ENCODE measurements at places on chromosomes 5 and 9.

GRCh38 chr5:146540414-146540813 is 24.4 kb upstream of the GPR151 start:
- DNase-seq: no peak

- DNase-seq: no peak
Observed at GRCh38 chr5:40396317-40396716, 283.4 kb upstream of the PTGER4 start.

DNA sequence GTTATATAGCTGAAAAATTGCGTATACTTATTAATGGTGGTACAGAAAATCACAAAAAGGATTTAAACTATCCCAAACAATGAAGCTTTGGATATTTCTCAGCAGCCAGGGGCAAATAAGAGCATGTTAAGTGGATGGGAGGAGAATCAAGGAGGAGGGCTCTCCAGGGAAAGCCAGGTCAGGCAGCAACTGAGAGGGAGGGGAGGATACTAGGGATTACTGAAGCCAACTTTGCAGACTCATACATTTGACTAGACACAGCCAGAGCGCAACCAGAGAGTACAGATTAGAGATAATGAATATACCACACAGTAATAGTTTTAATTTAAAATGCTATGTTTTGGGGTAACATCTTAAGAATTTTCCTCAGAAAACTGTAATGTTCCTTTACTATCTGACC is 360.2 kb downstream of the HCN1 start:
- no peak for DNase-seq

DNA sequence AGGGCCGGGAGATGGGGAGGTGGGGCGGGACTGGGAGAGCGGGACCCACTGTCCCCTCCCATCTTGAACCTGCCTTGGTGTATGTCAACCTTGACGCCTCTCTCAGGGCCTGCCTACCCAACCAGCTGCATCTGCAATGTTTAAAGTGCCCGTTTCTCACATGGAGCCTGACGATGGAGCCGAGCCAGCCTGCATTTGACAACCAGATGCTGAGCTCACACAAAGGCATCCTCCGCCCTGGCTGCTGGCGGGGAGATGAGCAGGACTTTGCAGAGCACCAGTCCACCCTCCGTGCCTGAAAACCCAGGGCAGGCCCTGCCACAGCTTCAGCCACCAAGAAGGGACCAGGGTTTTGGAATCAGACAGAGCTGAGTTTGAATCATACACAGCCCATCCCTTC is 141.1 kb upstream of the SMIM23 start:
- DNase-seq: no peak

- no peak for DNase-seq
Observed at GRCh38 chr5:28084069-28084468, 1045.7 kb upstream of the CDH9 start.

GRCh38 chr5:127652952-127653611 is 4.2 kb downstream of the CTXN3 start:
- DNase-seq: no peak

DNA sequence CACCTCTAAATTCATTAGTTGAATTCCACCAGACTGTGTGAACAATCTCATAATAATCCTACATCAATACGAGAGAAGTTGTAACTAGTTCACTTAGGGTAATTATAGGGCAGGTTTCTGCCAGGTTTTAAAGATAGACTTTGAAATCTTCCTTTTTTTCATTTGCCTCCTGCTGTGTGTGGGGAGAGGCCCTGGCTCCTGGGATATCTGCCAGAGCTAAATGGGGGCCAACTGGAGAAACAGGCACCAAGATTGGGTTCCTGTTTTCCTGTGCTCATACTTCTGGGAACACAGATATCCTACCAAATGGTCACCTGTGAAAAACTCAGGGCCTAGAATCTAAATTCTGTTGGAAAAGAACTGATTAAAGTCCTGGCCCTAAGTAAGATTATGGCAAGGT is 42.3 kb downstream of the SH3RF2 start:
- no peak for DNase-seq

DNA sequence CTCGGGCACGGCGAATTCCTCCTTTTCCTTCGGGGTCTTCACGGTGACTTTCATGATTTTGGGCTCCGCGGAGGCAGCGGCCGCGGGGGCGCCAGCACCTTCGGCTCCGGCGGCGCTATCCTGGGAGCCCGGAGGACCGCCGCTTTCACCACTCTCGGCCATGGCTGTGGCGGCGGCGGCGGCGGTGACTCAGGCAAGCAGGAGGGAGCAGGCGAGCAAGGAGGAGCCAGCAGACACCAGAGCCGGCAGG is 315 bp downstream of the UBQLN1 start:
- DNase-seq: no peak

- no peak for DNase-seq
Observed at GRCh38 chr9:113468716-113469448, 5.4 kb downstream of the RGS3 start.

DNA sequence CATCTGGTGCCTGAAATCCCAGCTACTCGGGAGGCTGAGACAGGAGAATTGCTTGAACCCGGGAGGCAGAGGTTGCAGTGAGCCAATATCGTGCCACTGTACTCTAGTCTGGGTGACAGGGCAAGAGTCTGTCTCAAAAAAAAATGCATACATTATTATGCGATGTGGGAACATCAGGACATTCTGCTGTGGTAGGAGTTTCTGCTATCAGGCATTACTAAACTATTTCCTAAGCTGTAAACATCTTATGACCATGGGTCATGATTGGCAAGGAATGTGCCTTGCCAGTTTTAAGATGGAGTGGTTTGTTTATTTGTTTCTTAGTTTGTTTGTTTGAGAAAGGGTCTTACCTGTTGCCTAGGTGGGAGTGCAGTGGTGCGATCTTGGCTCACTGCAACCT is 45.1 kb upstream of the FAM120A start:
- DNase-seq: no peak

DNA sequence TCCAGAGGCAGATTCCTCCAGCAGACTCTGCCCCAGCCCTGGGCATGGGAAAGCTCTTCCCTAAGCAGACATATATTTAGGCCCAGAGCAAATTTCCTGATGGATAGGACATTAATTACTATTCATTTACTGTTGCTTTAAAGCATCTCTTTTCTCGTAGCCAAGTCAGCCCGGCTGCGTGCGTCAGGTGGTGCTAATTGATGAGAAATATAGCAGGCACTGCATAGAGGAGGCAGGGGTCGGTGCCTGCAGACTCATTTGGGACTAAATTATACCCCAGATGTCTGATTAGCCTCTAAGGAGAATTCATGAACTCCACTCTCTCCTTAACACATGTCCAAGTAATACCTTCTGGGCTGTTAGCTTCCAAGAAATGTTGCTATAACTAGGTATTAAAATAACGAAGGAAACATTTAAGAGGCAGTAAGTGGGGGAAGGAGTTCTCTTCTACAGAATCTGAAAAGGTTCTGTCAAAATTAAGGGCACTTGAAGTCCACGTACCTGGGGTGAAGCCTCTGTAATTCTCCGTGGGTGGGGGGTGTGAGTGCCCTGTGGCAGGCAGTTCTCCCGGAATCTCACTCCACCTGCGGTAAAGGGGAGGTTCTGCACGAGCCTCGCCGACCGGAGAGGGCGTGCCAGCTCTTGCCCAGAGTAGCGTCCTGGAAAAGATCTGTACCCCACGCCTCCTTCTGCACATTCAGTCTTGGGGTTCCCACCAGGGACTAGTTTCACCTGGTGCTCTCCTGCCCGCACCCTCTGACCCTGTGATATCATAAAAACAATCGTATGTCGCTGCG is 115.9 kb upstream of the FCN2 start:
- no peak for DNase-seq

DNA sequence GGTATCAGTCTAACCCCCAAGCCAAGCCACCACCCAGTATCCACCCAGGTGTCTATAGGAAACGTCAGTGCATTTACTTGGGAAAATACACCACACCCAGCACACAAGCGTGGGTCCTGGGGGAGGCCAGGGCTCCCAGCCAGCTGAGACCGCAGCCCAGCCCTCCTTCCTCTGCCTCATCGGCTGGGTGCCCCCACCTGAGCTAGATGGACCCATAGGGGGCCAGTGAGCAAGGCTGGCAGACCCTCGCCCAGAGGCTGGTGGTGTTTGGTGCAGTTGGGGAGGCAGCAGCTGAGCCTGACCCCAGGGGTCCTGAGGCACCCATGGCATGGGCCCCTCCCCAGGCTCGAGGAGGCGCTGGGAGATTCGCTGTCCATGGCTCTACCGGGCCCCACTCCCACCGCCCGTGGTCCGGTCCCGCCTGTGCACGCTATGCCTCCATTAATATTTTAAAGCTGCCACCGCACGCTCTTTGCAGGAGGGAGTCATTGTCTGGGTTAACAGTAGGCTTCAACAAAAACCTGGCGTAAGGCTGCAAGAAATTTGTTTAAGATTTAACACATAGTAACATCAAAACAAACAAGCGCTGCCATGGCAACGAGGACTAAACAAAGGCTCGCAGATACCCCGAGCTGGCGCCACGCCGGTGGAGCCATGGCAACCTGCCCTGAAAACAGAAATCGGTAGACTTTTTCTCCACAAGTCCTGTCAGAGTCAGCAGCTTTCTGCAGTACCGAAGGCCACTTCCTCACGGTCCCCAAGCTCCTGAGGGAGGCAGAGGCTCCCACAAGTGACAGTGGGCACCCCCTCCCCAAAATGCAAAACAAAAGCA is 20.6 kb downstream of the TPPP start:
- DNase-seq: peak; percentile 97

GRCh38 chr9:4421847-4422246 is 68.4 kb upstream of the SLC1A1 start:
- no peak for DNase-seq

- no peak for DNase-seq
Observed at GRCh38 chr5:36242534-36243485, 1.1 kb upstream of the NADK2 start.

DNA sequence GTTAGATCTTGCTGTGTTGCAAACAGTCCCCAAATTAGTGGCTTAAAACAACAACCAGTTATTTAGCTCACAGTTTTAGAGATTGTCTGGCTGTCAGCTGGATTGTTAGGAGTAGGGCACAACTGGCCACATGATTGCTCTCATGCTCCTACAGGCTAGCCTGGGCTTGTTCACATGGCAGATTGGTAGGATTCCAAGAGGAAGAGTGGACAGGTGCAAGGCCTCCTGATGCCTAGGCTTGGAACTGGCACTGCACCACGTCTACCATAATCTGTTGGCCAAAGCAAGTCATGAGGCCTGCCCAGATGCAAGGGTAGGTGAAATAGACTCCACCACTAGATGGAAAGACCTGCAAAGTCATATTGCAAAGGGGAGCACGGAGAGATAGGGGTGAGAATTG is 76.4 kb downstream of the ACER2 start:
- no peak for DNase-seq

DNA sequence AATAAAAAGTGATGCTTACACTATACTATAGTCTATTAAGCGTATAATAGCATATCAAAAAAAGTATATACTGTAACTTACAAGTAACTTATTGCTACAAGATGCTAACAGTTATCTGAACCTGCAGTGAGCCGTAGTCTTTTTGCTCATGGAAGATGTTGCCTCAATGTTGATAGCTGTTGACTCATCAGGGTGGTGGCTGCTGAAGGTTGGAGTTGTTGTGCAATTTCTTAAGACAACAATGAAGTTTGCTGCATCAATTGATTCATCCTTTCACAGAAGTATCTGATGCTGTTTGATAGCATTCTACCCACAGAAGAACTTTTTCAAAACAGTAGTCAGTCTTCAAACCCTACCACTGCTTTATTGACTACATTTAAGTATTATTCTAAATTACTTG is 7.8 kb upstream of the C9orf40 start:
- no peak for DNase-seq

DNA sequence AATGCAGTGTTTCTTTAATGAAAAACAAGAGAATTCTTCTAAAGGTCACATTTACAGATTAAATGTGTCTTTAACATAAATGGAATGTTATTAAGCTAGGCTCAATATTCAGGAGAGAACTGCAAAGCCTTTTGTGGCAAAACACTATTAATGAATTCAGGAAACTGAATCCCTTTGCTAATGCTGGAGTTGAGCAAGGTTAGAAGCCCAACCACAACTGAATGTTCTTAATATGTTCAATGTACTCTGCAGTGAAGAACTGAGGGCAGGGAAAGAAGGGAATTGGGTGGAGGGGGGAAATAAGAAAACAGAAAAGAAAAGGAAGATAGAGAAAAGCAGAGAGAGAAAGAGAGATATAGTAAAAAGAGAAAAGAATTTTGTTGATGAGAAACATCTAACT is 276.7 kb upstream of the TMEM161B start:
- no peak for DNase-seq

DNA sequence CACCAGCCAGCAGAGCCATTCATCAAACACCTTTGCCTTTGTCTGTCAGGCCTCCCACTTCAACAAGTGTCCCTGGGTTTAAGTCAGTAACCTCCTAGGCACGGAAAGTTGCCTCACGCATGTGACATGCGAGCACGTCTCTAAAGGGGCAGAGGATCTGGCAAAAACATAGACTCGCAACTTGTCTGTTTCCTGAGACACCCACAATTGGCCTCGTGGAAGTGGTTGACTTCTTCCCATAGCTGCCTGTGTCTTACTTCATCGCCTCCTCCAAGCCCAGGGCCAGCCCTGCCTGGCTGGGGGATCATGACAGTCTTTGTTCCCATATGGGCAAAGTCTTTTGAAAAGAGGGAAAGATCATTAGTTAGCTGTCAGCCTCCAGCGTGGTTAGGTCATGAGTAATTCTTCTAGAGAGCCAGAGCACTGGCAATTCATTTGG is 35.5 kb upstream of the GLRX start:
- DNase-seq: no peak

GRCh38 chr9:133693116-133693515 is 45.0 kb downstream of the SARDH start:
- no peak for DNase-seq

DNA sequence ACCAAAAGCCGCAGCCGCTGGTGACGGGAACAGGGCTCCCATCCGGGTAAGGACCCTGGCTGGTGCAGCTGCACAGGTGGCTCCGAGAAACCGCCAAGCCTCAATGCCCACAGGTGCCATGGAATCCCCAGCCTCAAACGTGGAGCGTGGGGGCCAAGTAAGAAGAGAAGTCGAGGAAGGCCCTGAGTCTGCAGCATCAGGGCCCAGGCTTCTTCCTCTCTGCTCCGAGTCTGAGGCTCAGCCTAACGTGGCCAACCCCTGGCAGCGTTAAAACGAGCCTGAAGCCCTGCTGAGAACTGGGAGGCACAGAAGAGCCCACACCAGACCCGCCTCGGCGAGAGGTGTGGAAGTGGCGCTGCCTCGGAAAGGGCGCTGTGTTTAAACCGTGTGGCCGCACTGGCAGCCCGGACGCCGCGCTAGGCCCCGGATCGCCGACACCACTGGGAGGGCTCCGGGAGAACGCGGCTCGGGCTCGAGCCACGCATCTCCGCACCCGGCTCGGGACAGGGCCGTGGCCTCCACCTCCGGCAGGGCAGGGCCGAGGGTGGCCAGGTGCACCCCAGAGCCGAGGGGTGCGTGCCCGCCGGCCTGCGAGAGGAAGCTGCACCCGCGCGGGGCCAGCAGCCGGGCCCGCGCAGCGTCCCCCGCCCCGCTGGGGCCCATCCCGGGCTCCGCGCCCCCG is 730 bp downstream of the ZMYND19 start:
- DNase-seq: no peak

DNA sequence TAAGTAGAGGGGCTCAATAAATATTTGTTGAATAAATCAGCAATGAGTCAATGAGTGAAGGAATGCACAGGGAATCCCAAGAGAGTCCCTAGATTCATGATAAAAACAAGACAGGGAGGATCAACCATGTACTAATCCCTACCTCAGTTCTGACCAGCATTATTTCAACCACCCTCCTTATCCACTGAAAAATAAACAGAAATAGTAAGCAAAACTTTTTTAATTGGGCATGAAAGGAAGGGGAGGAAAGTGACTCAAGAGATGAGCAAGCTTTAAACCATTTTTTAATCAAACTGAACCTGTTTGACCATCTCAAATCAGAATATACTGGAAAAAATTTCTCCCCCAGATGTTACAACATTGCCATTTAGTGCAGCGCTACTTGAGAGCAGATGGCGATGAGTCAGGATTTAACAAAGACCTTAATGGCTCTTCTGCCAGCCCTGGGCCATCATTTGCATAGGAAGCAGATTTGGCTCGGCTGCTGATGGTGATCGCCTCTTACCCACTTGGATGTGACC is 194.8 kb upstream of the SLC30A5 start:
- DNase-seq: no peak
